NCI-H82 (cell line): ENCODE measurements at places on chromosomes 5 and 9.

DNA sequence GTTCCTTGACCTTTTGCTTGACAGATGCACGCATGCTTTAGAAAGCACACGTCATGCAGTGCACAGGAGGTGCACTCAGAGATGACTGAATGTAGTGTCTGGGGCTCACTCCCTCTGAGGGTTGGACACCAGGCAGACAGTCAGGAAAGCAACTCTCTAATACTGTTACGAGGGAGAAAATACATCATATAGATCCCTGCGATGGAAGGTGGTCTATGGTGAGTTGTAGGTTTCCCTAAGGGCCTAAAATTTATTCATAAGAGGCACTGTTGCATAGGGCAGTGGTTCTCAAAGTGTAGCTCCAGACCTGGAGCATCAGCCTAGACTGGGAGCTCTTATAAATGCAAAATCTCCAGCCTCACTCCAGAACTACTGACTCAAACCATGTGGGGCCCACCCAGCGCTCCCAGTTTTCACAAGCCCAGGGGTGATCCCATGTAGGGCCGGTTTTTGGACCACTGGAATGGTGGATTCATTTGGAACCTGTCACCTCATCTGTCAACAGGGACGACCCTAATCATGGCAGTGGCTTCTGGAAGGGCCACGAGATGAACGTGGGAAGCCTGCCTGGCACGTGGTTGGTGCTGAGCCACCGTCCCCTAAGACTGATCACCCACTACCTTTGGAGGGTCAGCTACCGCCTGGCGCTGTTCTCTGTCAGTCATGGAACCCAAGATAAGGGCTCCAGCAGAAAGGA, 16.8 kb upstream of the PHF19 start:
- DNase-seq = no peak

- no peak for DNase-seq
Measured at GRCh38 chr5:135236228-135236907, 162.7 kb downstream of the MACROH2A1 start.

DNA sequence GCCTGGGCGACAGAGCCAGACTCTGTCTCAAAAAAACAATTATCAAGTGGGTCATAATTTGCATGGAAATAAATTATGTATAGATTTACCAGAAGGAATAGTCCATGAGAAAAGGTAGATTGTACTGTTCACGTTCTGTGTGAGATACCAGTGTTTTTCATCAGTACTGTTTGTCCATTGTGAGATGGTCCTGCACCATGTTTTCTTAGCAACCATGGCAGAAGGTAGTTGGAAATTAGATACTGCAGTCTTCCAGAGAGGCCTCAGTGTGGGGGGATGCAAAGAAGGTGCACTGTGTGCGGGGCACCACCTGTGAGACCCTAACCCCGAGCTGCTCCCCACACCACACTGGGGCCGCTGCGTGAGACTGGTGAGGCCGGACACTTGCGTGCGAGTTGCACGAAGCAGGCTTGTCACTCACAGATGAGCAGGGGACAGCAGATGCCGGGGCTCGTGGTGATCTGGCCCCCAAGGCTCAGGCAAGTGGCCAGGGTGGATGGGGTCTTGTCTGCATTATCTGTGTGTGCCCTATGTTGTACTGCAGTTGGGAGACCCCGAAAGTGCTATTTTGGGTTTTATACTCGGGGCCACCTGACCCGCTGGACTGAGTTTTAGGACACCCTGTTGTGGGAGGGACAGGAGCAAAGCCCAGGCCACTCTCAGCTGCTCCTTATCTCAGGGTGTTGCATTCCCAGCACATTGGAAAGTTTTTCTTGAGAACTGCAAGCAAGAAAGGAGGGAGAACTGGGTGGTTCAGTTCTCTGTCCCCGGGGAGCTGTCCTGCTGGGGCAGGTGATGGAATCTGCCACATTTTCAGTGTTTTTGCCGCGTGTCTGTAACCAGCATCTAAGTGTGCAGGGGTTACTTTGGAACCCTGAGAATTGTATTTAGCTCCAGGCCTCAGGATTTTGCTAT, 61.9 kb downstream of the EHMT1 start:
- DNase-seq = no peak

DNA sequence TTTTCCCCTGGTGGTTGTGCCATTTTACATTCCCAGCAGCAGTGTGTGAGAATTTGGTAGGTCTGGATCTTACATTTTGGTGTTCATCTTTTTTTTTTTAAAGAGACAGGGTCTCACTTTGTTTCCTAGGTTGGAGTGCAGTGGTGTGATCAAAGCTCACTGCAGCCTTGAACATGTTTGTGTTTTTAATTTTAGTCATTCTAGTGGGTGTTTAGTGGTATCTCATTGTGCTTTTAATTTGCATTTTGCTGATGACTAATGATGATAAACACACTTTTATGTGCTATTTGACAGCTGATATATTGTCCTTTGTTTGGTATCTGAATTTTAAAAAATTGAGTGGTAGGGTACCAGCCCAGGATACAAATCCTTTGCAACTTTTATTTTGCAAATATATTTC, 53.4 kb upstream of the POMT1 start:
- DNase-seq = no peak

- DNase-seq = peak; percentile 9
Measured at GRCh38 chr9:121783521-121784507, 132.4 kb downstream of the DAB2IP start.

GRCh38 chr5:96975656-96976055, 39.8 kb downstream of the LNPEP start:
- no peak for DNase-seq

DNA sequence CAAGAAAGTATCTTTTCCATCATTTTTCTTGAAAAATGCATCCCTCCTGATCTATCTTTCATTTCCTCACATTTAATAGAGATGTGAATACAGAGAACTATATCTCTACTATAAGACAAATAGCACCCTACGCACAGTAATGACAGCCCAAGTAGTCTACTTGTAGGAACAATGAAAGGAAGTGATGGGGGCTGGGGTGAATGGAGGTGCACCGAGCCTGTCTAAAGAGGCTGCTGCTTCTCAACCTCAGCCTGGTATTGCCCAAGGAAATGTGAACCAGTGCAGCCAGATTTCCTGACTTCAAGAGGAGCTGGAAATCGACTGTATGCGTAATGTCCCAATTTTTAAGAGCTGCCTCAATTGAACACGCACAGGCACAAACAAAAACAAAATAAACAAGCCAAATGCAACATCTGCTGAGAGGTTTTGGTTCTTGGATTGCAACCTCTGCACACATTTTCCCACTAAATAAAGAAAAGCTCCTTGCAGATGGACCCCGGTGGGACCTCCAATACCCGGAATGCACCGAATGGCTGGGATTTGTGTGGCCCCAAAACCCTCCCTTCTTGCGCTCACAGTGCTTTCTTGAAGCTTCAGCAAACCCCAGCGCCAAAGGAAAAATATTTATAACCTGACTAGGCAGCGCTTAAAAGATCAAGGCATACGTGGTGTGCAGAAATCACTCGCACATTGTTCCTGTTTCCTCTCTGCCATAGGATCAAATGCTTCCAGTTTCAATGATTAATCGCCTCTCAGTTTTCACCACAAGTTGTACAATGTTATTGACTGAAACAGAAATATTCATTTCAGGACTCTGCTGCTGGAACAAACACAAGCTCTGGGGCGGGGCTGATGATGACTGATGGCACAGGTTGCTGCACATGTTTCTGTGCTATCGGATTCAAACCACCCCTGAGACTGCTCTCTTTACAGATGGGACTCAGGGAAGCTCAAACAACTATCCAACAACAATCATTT, 68.3 kb downstream of the KCNIP1 start:
- no peak for DNase-seq

DNA sequence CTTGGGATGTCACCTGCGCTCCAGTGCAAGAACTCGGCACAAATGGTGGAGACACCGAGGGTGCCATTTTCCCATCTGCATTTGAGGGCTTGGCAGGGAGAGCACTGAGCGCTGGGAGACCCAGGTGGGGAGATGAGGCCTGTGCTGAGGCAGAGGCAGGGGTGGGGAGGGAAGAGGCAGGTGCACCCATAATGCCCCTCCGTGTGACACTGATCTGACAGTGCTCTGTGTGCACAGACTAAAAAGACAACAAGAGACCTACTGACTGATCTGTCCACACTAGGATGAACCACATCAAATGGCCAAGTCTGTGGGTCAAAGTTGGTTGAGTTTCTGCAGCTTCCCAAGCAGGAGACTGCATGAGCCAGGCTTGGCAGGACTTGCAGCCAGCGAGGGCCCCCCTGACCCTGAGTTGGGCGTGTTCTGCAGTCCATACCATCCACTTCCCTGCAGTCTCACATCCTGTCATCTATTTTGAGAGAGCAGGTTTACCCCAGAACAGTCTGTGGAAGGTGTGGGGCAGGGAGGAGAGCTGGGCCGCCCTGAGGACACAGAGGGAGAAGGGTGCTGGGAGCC, 41.9 kb downstream of the NEK6 start:
- DNase-seq = no peak

- no peak for DNase-seq
Measured at GRCh38 chr9:68887232-68887631, 126.7 kb downstream of the PRKACG start.

- no peak for DNase-seq
Measured at GRCh38 chr5:116681334-116682013, 106.9 kb upstream of the SEMA6A start.

DNA sequence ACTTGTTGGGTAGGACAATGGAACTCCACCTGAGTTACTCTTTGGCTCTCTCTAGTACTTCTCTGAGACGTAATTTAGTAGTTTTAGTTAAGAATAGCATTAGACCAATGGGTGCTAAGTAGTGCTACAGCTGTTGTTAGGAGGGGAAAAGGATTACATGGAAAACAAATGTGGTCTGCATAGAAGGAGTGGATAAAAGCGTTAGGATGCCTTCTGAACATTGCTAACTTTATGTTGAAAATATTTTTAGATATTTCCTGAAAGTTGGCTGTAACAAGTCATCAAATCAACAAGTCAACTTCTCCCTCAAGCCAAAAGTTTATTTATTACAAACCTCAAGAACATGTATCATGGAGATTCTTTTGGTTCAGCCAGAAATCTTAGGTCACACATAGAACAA, 409.5 kb upstream of the MEF2C start:
- no peak for DNase-seq

- no peak for DNase-seq
Measured at GRCh38 chr9:133641396-133641655, 5.2 kb downstream of the DBH start.

DNA sequence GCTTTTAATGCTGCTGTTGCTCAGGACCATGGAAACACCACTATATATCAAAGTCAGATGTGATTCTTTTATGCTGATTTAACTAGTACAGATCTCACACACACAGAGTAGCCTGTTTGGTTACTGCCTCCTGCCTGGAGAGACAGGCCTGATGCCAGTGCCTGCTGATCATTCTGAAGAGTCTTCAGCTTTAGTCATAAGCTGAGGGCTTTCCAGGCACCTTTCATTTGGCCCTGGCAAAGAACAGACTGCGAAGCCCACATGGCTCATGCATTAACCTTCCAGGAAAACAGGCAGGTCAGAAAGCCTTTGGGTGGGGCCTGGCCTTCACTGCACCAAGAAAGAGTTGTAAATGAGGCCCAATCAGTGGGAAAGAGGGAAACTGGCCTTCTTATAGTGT, 144.7 kb downstream of the SAXO1 start:
- no peak for DNase-seq

- DNase-seq = no peak
Measured at GRCh38 chr5:10366310-10367272, 13.1 kb downstream of the MARCHF6 start.

DNA sequence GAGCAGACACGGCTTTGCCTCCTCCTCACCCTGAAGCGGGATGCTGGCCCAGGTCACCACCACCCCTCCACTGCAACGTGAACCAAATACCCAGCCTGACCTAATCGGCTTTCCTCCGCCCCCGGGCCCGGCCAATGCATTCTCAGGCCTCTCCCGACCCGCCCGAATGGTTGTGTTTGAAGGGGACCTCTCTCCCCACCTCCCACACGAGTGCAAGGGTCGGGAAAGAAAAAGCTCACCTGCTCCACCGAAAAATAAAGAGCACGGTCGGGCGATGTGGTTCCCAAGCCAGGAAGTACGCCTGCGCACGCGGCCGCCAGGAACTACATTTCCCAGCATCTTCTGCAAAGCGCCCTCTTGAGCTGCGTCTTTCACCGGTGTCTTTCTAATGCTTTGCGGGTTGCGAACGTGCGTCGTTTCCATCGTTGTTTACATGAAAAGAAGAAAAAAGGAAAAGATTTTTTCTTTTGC, at the start of gene ZNF883:
TSS of gene ZNF883 (minus strand) at position 282 of the 471 bp plus-strand sequence.
- peak; percentile 81 for DNase-seq

DNA sequence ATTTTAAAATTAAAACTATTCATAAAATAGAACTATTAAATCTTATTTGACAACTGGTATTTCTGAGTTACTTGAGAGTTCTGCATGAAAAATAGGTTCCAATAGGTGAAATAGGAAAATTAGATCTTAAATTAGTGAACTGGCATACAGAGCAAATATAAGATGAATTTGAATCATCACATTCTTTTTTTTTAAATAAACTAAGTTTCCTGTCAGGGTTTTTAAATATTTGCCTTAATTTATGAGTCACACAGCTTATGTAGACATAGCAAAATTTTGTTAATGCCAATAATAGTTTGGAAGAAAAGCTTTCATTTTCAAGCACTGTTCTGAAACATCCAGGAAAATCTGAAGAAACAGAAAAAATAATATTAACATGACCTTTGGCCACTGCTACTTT, 311.7 kb upstream of the HAPLN1 start:
- DNase-seq = no peak

- peak; percentile 71 for DNase-seq
Measured at GRCh38 chr5:98769210-98769958, 4.1 kb upstream of the RGMB start.

GRCh38 chr5:23084815-23085214, 231.7 kb upstream of the CDH12 start:
- no peak for DNase-seq

GRCh38 chr5:78776637-78777036, 128.1 kb upstream of the LHFPL2 start:
- no peak for DNase-seq

DNA sequence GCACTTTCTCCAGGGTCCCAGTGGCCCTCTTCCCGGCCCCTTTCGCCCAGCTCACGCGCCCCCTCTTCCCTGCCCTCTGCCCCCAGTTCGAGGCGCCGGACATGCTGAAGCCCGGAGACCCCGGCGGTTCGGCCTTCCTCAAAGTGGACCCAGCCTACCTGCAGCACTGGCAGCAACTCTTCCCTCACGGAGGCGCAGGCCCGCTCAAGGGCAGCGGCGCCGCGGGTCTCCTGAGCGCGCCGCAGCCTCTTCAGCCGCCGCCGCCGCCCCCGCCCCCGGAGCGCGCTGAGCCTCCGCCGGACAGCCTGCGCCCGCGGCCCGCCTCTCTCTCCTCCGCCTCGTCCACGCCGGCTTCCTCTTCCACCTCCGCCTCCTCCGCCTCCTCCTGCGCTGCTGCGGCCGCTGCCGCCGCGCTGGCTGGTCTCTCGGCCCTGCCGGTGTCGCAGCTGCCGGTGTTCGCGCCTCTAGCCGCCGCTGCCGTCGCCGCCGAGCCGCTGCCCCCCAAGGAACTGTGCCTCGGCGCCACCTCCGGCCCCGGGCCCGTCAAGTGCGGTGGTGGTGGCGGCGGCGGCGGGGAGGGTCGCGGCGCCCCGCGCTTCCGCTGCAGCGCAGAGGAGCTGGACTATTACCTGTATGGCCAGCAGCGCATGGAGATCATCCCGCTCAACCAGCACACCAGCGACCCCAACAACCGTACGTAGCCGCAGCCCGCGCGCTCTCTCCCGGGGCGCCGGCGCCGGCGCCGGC, 1.0 kb downstream of the PRDM6 start:
- peak; percentile 20 for DNase-seq
